ENCODE measurements at places on chromosomes 7 and 10. TPM values are rescaled to one million over a fixed set of nuclear protein-coding genes. Genes with fewer than 3 reads are reported as not detected.
A peak's percentile ranks its signal among the peaks of the same experiment; 100 is the strongest.

DNA sequence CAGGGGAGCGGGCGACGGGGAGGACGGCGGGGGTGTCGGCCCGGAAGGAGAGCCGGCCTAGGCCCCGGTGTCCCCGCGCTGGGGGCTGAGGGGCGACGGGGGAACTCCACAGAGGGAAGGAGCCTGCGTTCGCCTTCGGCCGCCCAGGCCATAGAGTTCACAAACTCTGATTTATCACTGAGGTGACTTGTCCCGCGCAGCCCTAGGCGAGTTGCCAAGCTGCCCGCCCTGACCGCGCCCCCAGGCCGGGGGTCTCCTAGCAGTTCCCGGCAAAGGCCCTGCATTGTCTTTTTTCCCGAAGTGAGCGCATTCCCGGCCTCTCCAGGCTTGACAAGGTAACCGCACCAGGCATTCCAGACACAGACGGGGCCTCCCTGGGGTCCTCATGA lies 2.9 kb upstream of the NKX6-2 start:
- H3K4me3 ChIP-seq, result no peak overlapping the region
- H3K36me3 ChIP-seq, result no peaks in the 10 kb centered on the region
- H3K27me3 ChIP-seq, result no peaks in the 10 kb centered on the region
- DNase-seq, result no peak
- H3K4me1 ChIP-seq, result peaks cover 8% of the 10 kb centered on the region

DNA sequence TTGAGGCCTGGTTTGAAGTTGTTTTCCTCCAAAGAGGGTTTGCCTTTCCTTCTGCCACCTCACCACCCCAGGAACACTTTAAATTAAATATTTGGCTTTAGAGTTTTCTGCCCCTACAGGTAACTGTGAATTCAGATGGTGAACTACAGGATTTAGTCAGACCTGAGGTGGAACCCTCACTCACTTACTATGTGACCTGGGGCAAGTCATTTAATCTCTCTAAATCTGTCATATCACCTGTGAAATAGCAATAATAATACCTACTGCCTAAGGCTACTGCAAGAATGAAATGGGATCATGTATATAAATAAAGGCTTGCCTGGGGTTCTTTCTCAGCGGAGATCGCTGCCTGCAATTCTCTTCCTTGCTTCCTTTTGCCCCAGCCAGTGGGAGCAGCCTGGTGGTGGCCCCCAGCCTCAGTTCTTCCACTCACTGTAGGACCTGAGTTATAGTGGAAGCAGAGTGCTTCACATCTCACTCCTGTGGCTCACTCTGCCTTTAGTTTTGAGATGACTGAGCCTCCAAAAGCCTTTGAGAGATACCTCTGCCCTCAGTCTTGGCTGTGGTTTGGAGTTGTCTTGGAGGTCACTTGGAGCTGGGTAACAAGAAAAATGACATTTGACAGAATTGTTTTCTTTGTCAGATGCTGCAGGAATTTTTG lies 6.1 kb upstream of the ANKRD2 start:
- no peak for DNase-seq
- peak overlapping the region; percentile 30 for H3K27ac ChIP-seq
- peaks cover 17% of the 10 kb centered on the region for H3K4me1 ChIP-seq

DNA sequence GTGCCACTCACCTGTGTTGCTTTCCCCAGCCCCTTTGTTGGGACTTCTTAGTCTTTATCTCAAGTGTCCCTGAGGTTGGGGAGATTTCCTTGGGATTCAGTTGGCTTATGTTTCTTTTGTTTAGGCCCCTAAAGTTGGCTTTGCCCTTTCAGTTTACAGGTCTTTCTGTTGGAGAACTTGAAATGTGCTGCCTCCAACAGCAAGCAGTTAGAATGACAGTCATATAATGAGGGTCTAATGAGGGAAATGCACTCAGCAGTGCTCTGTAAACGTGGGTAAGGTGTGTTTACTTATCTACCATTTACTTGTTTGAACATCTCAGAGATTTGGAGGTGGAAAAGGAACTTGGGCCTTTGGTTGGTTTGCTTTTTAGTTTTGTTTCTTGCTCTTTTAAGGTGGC lies 191.4 kb upstream of the STK17A start:
- H3K36me3 ChIP-seq, result no peaks in the 10 kb centered on the region
- H3K4me3 ChIP-seq, result no peak overlapping the region
- no peak overlapping the region for H3K27ac ChIP-seq
- no peak for DNase-seq

NEURL1 gene
- total RNA-seq, result 0.10 TPM

CALHM2 gene
- 5.9 TPM for total RNA-seq

DNA sequence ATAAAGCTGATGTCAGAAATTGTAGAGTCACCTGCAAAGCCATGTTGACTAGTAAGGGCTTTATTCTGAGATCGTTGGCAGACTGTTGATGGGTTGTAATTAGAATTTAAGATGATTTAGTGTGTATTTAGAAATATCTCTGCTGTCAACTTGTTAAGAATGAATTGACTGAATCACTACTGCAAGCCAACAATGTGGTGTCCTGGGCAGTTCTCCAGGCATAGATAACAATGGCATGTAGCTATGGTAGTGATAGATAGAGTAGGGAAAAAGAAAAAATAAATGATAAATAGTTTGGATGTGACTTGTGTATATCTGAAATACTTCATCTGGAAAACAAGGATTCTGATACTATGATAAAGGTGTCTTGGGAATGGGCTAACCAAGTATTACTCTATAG lies 640.2 kb downstream of the ARL4A start:
- no peaks in the 10 kb centered on the region for H3K36me3 ChIP-seq
- no peak overlapping the region for H3K4me3 ChIP-seq
- no peaks in the 10 kb centered on the region for H3K4me1 ChIP-seq

GRCh38 chr7:28142650-28143049 lies 37.9 kb downstream of the JAZF1 start:
- H3K4me1 ChIP-seq, result no peaks in the 10 kb centered on the region
- H3K27me3 ChIP-seq, result no peaks in the 10 kb centered on the region
- no peaks in the 10 kb centered on the region for H3K36me3 ChIP-seq
- no peak overlapping the region for H3K4me3 ChIP-seq
- no peak overlapping the region for H3K27ac ChIP-seq

DNA sequence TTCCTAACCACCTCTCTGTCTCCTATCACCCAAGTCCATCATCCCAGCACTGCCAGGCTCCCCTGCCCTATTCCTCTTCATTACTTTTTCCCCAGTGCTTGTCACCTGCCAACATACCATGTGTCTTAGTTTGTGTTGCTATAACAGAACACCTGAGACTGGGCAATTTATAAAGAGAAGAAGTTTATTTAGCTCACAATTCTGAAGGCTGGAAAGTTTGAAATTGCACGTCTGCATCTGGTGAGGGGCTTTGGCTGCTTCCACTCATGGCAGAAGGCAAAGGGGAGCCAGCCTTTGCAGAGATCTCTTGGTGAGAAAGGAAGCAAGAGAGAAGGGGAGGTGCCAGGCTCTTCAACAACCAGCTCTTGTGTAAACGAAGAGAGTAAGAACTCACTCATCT lies 47.3 kb downstream of the DRGX start:
- DNase-seq, result no peak
- H3K27me3 ChIP-seq, result no peaks in the 10 kb centered on the region
- no peak overlapping the region for H3K27ac ChIP-seq
- no peak overlapping the region for H3K4me3 ChIP-seq
- no peaks in the 10 kb centered on the region for H3K36me3 ChIP-seq
- no peaks in the 10 kb centered on the region for H3K4me1 ChIP-seq

PKD2L1 gene
- not detected for total RNA-seq

- no peak for DNase-seq
- no peaks in the 10 kb centered on the region for H3K4me1 ChIP-seq
- no peak overlapping the region for H3K27ac ChIP-seq
- no peaks in the 10 kb centered on the region for H3K36me3 ChIP-seq
- no peak overlapping the region for H3K4me3 ChIP-seq
- no peaks in the 10 kb centered on the region for H3K27me3 ChIP-seq
Measured at GRCh38 chr7:69411018-69411417, 187.3 kb upstream of the AUTS2 start.

- peaks cover under 1% of the 10 kb centered on the region for H3K27me3 ChIP-seq
- DNase-seq, result no peak
- no peaks in the 10 kb centered on the region for H3K36me3 ChIP-seq
- no peaks in the 10 kb centered on the region for H3K4me1 ChIP-seq
Measured at GRCh38 chr7:51067258-51067657, 249.4 kb downstream of the COBL start.

DNA sequence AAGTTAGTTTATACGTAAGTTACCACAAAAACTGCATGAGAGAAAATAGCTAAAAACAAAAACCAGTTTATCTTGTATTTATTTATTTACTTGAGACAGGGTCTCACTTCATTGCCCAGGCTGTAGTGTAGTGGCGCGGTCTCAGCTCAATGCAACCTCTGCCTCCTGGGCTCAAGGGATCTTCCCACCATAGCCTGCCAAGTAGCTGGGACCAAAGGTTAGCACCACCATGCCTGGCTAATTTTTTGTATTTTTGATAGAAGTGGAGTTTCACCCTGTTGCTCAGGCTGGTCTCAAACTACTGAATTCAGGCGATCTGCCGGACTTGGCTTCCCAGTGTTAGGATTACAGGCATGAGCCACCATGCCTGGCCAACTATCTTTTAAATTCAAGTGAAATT lies 277.4 kb downstream of the PLXDC2 start:
- no peak overlapping the region for H3K27ac ChIP-seq
- no peak overlapping the region for H3K4me3 ChIP-seq
- no peak for DNase-seq
- no peaks in the 10 kb centered on the region for H3K27me3 ChIP-seq

FAM237B gene
- total RNA-seq, result not detected

GRCh38 chr7:131623154-131623553 lies 66.7 kb upstream of the PODXL start:
- no peak overlapping the region for H3K4me3 ChIP-seq
- H3K4me1 ChIP-seq, result peaks cover 3% of the 10 kb centered on the region
- no peaks in the 10 kb centered on the region for H3K36me3 ChIP-seq
- no peaks in the 10 kb centered on the region for H3K27me3 ChIP-seq
- no peak for DNase-seq

GRCh38 chr7:49643321-49643720 lies 130.1 kb upstream of the VWC2 start:
- H3K4me1 ChIP-seq, result no peaks in the 10 kb centered on the region
- no peak for DNase-seq
- H3K4me3 ChIP-seq, result no peak overlapping the region

- H3K27ac ChIP-seq, result peak overlapping the region; percentile 81
- no peak overlapping the region for H3K4me3 ChIP-seq
- no peaks in the 10 kb centered on the region for H3K27me3 ChIP-seq
- no peak for DNase-seq
Measured at GRCh38 chr7:730501-731439, 3.7 kb upstream of the PRKAR1B start.

- 0 out of 2 replicates have a peak, but pooled peaks cover 2% of the 10 kb centered on the region for H3K27me3 ChIP-seq
- no peak overlapping the region for H3K27ac ChIP-seq
- no peaks in the 10 kb centered on the region for H3K36me3 ChIP-seq
- DNase-seq, result no peak
- no peaks in the 10 kb centered on the region for H3K4me1 ChIP-seq
- no peak overlapping the region for H3K4me3 ChIP-seq
Measured at GRCh38 chr7:98753989-98754479, 115.8 kb downstream of the TMEM130 start.

CYP3A7 gene
- not detected for total RNA-seq

DNA sequence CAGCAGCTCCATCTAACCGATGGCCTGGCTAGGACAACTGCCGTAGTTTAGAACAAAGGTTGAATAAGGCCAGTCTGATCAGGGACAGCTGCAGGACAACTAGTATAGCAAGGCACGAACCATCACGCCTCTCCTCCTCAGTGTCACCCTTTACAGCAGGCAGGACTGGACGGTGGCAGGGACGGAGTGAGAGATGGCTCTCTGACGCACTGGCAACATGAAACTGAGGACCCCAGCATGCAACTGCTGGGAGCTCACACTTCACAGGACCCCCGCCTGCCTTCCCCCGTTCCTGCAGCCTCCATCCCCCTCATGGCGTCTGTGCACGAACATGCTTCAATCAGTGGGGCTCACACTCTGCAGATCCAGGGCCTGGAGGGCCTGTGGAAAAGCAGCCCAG lies 53.7 kb downstream of the ZRANB1 start:
- no peaks in the 10 kb centered on the region for H3K4me1 ChIP-seq
- no peak overlapping the region for H3K4me3 ChIP-seq
- no peak for DNase-seq

DNA sequence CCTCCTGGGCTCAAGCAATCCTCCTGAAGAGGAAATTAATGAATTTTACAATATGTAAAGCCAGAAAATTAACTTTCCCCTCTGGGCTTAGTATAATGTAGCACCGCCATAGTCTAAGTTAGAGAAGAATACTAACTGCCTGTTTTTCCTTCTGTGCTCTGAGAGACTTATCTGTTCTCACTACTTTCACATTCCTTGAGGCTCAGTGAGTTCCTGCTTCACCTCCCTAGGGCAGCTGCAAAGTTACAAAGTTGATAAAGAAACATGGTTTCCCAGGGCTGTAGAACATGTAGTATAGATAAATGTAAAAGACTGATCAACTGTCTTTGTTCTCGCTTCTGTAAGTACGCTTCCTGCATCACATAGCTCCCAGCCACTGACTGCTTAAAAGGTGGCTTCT lies 16.0 kb upstream of the OLAH start:
- no peak for DNase-seq
- no peak overlapping the region for H3K4me3 ChIP-seq
- H3K4me1 ChIP-seq, result no peaks in the 10 kb centered on the region
- no peak overlapping the region for H3K27ac ChIP-seq
- H3K27me3 ChIP-seq, result no peaks in the 10 kb centered on the region

DNA sequence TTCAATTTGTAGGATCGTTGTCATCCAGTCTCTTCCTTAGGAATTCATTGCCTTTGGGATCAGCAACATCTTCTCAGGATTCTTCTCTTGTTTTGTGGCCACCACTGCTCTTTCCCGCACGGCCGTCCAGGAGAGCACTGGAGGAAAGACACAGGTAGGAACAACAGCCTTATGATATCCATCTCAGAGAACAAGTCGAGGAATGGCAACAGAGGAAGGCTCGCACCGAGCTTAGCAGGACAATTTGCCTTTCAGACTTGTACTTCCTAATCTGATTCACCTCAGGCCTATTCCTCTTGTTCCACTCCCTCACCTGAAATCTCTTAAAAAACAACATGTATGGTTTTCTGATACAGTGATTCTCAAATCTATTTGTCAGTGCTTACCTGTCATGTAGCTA lies 29.5 kb downstream of the SLC26A4 start:
- H3K27me3 ChIP-seq, result peaks cover 14% of the 10 kb centered on the region
- no peaks in the 10 kb centered on the region for H3K4me1 ChIP-seq
- DNase-seq, result no peak
- no peak overlapping the region for H3K4me3 ChIP-seq

- no peak within 1 kb of the TSS for H3K4me3 ChIP-seq
- H3K4me1 ChIP-seq, result no peaks in the 10 kb centered on the region
- H3K27me3 ChIP-seq, result no peaks in the 10 kb centered on the region
- no peaks in the 10 kb centered on the region for H3K36me3 ChIP-seq
Measured at GRCh38 chr7:37683246-37684120, at the start of gene GPR141. Gene GPR141, plus strand, starts transcription at chr7:37683766. Its CDS starts 56,628 bp downstream, at chr7:37740394.

- no peak overlapping the region for H3K27ac ChIP-seq
- H3K4me3 ChIP-seq, result no peak overlapping the region
- H3K4me1 ChIP-seq, result no peaks in the 10 kb centered on the region
- H3K36me3 ChIP-seq, result no peaks in the 10 kb centered on the region
Measured at GRCh38 chr10:79947083-79947415, 1.9 kb downstream of the SFTPD start.

ALOX5 gene
- 0.82 TPM for total RNA-seq

- no peak for DNase-seq
- no peak overlapping the region for H3K27ac ChIP-seq
- no peaks in the 10 kb centered on the region for H3K4me1 ChIP-seq
- H3K36me3 ChIP-seq, result no peaks in the 10 kb centered on the region
- no peak overlapping the region for H3K4me3 ChIP-seq
Measured at GRCh38 chr10:24519950-24520349, 203.7 kb downstream of the ARHGAP21 start.

GRCh38 chr10:60849740-60850139 lies 71.5 kb downstream of the CDK1 start:
- H3K4me3 ChIP-seq, result no peak overlapping the region
- H3K36me3 ChIP-seq, result no peaks in the 10 kb centered on the region
- H3K4me1 ChIP-seq, result no peaks in the 10 kb centered on the region
- no peaks in the 10 kb centered on the region for H3K27me3 ChIP-seq
- H3K27ac ChIP-seq, result no peak overlapping the region
- DNase-seq, result no peak

All from Panc1 (cell line).